ENCODE measurements at places on chromosomes 3 and 15.

DNA sequence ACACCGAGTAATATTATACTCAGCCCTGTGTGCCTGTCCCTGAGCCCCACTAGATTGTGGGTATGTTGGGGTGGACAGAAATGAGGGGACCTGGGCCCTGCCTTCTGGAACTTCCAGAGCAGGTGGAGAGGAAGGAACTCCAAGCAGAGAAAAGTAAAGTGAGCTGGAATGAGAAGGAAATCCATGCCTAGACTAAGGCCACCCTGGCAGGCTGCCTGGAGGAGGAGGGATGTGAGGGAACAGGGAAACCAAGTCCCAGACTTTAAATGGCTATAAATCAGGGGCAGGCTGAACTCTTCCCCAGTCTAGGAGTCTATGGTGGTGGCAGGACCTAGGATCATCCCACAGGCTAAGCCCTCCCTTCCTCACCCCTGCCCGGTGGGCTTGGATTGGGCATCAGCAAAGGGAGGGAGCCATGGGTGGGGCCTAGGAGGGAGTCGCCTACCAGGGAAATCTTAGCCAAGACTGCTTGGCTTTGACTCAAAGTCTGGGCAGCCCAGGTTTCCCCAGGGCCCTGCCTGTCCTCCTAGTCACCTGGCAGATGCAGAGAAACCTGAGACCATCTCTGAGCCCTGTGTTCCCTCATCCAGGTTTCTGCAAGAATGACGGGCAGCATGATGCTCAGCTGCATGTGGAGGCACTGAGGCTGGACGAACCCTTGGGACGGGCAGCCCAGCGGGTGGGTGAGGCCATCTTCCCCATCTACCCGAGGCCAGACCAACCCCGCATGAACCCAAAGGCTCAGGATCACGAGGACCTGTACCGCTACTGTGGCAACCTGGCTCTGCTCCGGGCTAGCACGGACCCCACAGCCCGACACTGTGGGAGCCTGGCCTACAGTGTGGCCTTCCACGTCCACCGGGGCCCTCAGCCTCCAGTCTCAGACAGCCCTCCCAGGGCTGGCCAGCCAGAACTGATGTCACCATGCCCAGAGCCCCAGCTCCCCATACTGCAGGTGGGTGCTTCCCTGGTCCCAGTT lies 15.6 kb upstream of the STRA6 start:
- no peak for DNase-seq

- DNase-seq: no peak
Measured at GRCh38 chr15:45612790-45613415, 21.9 kb upstream of the SQOR start.

- peak; percentile 67 for DNase-seq
Measured at GRCh38 chr3:108407886-108408285, 102.5 kb downstream of the MYH15 start.

DNA sequence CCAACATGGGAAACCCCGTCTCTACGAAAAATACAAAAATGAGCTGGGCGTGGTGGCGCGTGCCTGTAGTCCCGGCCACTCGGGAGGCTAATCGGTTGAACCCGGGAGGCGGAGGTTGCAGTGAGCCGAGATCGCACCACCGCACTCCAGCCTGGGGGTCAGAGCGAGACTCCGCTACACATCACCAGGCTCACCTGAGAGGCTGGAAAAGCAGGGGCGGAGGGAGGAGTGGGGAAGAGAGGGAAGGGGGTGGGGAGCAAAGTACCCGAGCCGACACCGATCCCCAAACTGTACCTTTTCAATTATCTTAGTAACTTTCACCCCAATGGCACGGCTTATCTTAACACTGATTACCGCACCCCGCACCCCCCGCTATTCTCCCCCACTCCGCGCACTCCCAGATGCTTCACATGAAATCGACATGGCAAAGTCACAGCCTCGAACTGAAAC lies 46.4 kb upstream of the SYNM start:
- DNase-seq: no peak

DNA sequence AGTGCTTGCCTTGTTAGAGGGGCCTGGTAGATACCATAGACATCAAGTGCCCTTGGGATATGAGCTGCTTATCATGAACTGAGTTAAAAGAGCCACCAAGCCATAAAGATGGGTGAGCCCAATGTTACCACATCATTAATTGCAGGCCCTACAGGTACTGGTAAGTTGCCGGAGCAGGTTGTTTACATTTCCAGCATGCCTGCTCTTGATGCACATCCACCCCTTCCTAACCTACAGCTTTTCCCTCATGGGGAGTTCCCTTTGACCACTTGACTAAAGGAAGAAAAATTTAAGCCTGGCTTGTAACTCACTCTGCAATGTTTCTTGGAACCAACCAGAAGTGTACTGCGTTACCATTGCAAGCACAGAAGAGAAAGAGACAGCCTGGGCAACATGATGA lies 24.7 kb upstream of the ULK4 start:
- DNase-seq: no peak

DNA sequence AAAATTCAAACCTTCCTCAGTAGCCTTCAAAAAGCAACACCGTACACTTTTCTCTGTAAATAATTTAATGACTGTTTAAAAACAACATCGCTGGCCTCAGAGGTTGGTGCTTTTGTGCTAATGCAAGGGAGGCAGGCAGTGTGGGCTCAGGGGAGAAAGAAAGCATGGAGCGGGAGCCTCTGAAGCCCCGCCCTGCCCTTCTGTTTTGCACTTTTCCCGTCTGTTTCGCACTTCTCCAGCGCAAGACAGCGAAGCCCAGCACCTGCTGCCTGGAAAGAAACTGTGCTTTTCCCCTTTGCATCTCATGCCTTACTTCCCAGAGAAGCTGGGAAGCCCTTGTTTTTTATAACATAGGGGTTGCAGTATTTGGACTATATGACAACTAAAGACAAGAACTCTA lies 23.1 kb downstream of the TRPM1 start:
- no peak for DNase-seq

GRCh38 chr3:194474675-194475074 lies 12.1 kb downstream of the ATP13A3 start:
- no peak for DNase-seq

Measured in KBM-7 (cell line).